Panc1 (cell line): ENCODE measurements at places on chromosomes 6 and 20. TPM values are rescaled to one million over a fixed set of nuclear protein-coding genes. Genes with fewer than 3 reads are reported as not detected.

GRCh38 chr6:583635-584034, 73.3 kb downstream of the HUS1B start:
- H3K4me3 ChIP-seq: no peak overlapping the region
- no peak for DNase-seq
- no peaks in the 10 kb centered on the region for H3K27me3 ChIP-seq
- no peaks in the 10 kb centered on the region for H3K4me1 ChIP-seq
- H3K27ac ChIP-seq: no peak overlapping the region

GRCh38 chr6:29602564-29603361, 17.8 kb downstream of the OR2H2 start:
- H3K27ac ChIP-seq: no peak overlapping the region
- no peaks in the 10 kb centered on the region for H3K36me3 ChIP-seq
- no peaks in the 10 kb centered on the region for H3K27me3 ChIP-seq
- H3K4me3 ChIP-seq: no peak overlapping the region

The TFAP2D gene
- total RNA-seq: not detected

The EPPIN gene
- total RNA-seq: not detected

GRCh38 chr20:62019881-62020492, 45.7 kb downstream of the TAF4 start:
- no peaks in the 10 kb centered on the region for H3K36me3 ChIP-seq
- H3K27me3 ChIP-seq: no peaks in the 10 kb centered on the region
- H3K4me1 ChIP-seq: no peaks in the 10 kb centered on the region
- H3K4me3 ChIP-seq: no peak overlapping the region
- no peak for DNase-seq
- H3K27ac ChIP-seq: no peak overlapping the region

DNA sequence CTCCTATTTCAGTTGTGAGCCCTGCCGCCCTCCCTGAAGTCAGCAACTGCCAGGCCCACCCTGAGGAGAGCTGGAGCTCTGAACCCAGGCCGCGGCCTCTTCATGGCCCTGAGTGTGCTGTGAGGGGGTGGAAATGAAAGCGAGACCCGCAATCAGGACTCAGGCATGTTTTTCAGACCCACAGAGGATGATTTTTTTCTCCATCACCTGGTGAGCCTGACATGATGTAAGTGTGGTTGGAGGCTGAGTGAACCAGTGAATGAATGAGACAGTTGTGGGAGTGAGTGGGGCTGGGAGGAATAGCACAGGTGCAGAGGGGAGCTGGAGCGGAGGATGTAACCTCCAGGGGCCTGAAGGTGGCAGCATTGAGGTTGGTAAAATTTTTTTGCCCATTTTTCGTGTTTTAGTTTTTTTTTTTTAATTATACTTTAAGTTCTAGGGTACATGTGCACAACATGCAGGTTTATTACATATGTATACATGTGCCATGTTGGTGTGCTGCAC, 18.3 kb downstream of the RAET1L start:
- no peak overlapping the region for H3K4me3 ChIP-seq
- H3K4me1 ChIP-seq: peaks cover 8% of the 10 kb centered on the region
- peaks cover 2% of the 10 kb centered on the region for H3K27me3 ChIP-seq
- no peak for DNase-seq
- no peak overlapping the region for H3K27ac ChIP-seq
- no peaks in the 10 kb centered on the region; the same call in 1 of the 2 replicates for H3K36me3 ChIP-seq

DNA sequence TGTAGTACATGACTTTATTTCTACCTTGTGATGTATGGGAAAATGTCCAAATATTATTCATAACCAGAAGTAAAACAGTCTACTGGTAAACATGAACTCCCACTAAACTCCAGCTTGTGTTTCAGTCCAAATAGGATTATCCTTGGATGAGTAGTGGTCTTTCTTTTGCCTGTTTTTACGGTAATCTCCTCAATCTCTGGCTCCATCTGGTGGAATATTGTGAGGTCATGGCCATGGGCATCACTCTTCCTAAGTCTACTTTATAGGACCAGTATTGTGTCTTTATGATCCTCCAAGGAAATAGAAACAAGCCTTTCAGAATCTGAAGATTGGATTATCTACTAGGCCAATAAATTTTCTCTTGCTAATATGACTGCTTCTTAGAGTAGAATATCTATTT, 505.0 kb downstream of the BMP2 start:
- no peaks in the 10 kb centered on the region for H3K36me3 ChIP-seq
- H3K27ac ChIP-seq: no peak overlapping the region
- no peaks in the 10 kb centered on the region for H3K4me1 ChIP-seq
- no peak overlapping the region for H3K4me3 ChIP-seq

DNA sequence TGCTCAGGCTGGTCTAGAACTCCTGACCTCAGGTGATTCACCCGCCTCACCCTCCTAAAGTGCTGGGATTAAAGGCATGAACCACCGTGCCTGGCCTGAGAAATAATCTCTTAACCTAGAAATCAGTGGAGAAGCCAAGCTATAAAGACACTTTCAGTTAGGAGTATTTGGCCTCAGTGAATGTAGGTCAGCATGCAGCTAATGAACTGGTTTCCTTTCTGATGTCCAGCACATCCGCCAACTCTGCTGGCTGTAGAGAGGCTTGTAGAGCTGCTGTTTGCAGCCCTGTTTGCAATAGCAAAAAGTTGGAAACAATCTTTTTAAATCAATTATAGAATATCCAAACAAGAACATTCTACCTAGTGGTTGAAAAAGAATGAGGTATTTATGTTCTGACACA, 42.4 kb upstream of the ELOVL5 start:
- peaks cover 2% of the 10 kb centered on the region; the same call in 1 of the 2 replicates for H3K4me1 ChIP-seq
- no peak overlapping the region for H3K4me3 ChIP-seq
- no peak overlapping the region for H3K27ac ChIP-seq
- no peak for DNase-seq
- no peaks in the 10 kb centered on the region for H3K36me3 ChIP-seq
- no peaks in the 10 kb centered on the region for H3K27me3 ChIP-seq

DNA sequence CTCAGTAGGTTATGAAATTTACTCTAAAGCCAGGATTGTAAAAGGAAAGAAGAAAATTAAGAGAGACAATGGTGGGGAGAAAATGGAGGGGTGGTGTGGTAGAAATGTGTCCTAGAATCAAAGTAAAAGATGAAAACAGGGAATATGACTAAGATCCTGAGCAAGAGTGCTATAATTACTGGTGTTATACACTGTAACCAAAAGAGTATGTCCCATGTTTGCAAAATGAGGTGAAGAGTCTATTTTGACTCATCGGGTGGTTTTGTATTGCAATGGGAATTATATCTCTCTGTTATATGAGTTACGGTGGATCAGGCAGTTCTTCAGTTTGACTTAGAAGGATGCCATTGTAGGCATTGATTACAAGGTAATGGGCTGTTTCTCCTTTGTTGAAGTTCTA, 8.5 kb downstream of the L3MBTL3 start:
- H3K36me3 ChIP-seq: no peaks in the 10 kb centered on the region
- H3K4me3 ChIP-seq: no peak overlapping the region
- no peak for DNase-seq
- H3K27me3 ChIP-seq: no peaks in the 10 kb centered on the region
- no peak overlapping the region for H3K27ac ChIP-seq
- H3K4me1 ChIP-seq: no peaks in the 10 kb centered on the region; the same call in 1 of the 2 replicates

DNA sequence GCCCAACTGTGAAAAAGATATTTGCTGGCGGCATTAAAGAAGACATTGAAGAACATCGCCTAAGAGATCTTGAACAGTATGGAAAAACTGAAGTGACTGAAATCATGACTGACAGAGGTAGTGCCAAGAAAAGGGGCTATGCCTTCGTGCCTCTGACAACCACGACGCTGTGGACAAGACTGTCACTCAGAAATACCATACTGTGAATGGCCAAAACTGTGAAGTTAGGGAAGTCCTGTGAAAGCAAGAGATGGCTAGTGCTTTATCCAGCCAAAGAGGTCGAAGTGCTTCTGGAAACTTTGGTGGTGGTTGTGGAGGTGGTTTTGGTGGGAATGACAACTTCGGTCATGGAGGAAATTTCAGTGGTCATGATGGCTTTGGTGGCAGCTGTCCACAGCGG, 7.5 kb downstream of the SFT2D1 start:
- no peaks in the 10 kb centered on the region for H3K27me3 ChIP-seq
- DNase-seq: no peak
- no peaks in the 10 kb centered on the region for H3K4me1 ChIP-seq
- no peak overlapping the region for H3K4me3 ChIP-seq
